ENCODE measurements at places on chromosomes 2 and 18. TPM values are rescaled to one million over a fixed set of nuclear protein-coding genes. Genes with fewer than 3 reads are reported as not detected.
A peak's percentile ranks its signal among the peaks of the same experiment; 100 is the strongest.

DNA sequence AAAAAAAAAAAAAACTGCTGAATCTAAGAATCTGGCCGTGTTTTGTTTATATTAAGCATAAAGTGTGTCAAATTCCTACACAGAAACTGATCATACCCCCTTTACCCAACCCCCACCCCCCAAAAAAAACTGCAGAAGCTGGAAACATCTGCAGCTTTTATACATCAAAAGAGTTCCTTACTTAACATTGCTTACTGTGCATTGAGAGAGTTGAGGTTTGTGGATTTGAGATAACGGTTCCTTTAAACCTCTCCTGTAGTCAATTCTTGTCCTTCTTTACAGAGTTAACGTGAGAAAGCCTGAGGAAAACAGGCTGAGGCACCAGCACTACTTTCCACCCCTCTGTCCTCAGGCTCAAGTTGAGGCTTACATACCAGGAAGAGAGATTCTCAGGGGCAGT is 34.5 kb downstream of the FRZB start:
- DNase-seq = no peak

DNA sequence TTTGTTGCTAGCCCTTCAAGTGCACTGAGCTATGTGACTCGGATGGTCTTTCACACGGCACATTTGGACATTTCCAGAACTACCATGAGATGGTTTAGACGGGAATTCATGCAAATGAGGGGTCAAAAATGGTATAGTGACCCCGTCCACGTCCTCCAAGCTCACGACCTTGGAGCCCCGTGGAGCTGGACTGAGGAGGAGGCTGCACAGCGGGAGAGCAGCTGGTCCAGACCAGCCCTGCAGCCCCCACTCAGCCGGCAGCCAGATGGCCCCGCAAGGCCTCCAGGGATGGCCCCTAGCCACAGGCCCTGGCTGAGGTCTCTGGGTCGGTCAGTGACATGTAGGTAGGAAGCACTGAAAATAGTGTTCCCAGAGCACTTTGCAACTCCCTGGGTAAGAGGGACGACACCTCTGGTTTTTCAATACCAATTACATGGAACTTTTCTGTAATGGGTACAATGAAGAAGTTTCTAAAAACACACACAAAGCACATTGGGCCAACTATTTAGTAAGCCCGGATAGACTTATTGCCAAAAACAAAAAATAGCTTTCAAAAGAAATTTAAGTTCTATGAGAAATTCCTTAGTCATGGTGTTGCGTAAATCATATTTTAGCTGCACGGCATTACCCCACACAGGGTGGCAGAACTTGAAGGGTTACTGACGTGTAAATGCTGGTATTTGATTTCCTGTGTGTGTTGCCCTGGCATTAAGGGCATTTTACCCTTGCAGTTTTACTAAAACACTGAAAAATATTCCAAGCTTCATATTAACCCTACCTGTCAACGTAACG is 88.8 kb downstream of the EPAS1 start:
- peak; percentile 26 for DNase-seq

GRCh38 chr18:72866442-72866900 is 1.3 kb downstream of the NETO1 start:
- DNase-seq = no peak

GRCh38 chr2:69244882-69245281 is 142.1 kb downstream of the GFPT1 start:
- DNase-seq = no peak

DNA sequence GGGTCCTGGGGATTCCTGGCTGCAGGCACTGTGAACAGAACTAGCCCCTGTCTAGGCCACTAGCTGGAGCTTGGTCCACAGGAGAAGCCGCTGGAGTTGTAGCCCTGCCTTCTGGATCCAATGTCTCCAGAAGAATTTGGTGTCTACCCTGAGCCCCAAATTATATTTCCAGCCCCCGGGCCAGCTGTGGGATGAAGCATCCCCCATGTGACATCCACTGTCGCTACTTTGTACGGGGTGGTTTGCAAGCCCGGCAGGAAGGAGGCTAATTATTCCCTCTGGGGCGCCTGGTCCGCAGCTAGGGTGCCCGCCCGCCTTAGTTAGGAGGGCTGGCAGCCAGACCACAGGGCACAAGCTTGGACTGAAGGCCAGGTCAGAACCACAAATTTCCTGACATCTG is 106.5 kb downstream of the SMAD7 start:
- DNase-seq = no peak

DNA sequence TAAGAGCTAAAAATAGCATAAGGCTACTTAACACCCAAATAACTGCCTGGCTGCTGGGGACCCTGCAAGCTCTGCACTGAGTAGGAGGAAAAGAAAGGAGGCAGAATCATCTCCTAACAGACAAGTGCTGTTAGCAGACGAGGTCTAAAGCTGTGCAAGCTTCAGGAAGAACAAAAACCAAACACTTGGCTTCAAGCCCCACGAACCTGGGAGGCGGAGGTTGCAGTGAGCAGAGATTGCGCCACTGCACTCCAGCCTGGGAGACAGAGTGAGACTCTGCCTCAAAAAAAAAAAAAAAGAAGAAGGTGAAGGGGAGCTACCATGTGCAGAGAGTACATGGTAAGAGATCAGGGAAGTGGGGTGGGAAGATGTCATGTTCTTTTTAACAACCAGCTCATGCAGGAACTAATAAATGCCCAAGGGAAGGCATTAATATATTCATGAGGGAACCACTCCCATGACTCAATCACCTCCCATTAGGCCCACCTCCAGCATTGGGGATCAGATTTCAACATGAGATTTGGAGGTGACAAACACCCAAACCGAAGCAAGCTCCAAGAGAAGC is 28.8 kb upstream of the INO80C start:
- no peak for DNase-seq

DNA sequence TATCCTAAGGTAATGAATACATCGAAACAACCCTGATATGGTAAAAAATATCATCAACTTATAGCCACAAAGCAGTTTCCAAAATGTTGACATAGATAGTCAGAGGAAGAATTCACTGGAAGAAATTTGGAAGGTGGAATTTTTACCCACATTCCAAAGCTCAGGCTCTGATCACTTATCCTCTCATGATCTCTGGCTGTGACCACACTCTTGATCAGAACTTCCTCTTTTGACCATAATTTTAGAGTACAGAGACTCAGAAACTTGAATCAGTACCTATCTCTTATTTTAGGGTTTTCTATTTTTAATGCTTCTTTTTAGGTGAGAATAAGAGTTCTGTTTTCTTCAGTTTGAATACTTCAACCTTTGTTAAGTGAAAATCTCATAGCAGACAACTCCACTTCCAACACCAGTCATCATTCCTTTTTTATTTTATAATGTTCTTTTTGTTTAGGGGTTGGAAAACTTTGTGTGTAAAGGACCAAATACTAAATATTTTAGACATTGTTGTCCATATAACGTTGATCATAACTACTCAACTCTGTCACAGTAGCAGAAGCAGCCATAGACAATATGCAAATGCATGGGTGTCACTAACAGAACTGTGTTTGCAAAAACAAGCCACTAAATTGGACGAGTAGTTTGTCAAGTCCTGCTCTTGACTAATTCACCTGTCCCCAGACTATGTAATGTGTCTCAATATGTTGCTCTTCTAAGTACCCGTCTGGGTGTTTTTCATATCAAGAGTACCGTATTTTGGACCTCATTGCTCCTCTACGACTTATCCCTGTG is 891.6 kb upstream of the CRIM1 start:
- no peak for DNase-seq

GRCh38 chr2:64054161-64054915 is 35.1 kb upstream of the VPS54 start:
- no peak for DNase-seq

- no peak for DNase-seq
These were observed 44.3 kb downstream of the MAP3K20 start for GRCh38 chr2:173119944-173120343.

DNA sequence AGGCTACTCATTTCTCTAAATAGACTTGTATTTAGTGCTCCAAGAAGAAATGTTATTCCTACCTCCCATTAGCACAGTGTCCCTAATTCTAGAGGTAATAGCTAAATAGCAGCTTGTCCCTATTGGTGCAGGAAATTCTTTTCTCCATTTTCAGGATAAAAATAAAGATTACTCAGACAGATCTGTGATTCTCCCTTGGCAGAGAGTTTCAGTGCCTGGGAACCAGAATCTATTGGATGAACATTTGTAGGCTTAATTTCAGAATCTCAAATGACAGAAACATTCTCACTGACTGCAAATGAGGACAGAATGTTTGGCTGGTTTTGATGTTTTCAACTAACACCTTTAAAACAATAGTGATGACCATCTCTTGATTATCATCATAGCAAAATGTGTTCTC is 33.3 kb upstream of the LGALSL start:
- no peak for DNase-seq

- no peak for DNase-seq
These were observed 107.2 kb downstream of the COL6A3 start for GRCh38 chr2:237306787-237307170.

- no peak for DNase-seq
These were observed 18.4 kb downstream of the STK25 start for GRCh38 chr2:241489733-241490680.

DNA sequence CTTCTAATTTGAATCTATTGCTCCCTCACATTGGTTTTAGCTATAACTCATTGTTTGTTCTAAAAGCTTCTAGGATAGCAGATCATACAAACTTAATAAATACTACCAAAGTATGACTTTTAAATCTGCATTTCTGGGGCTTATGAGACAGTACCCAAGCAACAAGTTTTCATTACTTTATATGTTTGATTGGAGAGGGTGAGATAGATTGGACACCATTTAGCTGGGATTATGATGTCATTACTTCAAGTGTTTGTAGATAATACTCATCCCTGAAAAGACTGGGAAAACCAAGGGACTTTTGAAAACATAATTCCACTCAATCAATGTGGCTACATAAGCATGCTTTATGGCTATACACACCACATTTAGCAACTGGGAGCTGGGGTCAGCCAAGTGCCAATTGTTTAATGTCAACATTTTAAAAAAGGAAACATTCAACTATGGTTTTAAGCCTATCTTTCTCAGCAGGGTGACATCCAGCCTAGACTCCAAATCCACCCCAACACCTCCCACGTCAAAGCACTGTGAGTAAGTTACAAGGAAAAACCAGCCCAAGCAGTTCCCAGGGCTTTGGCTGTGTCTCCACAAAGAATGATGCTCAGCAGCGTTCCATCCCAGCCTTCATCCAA is 119.9 kb downstream of the ETAA1 start:
- DNase-seq = no peak

- DNase-seq = peak; percentile 20
These were observed 9.1 kb downstream of the NGEF start for GRCh38 chr2:233003658-233004555.

DNA sequence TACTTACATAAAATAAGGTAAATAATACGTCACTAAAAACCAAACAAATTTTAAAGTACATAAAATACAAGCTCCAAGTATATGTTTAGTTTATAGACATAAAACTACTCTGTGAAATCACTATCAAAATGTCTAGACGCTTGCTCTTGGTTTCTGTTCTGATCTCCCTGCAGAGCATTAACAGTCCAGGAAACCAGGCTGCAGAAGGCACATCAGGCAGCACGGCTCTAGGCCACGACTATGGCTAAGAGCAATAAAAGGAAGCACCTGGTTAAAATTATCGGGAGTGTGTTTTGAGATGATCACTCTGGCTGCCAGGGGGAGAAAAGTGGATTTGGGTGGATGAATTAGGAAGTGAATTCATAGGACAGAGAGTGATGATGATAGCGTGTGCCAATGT is 196.0 kb upstream of the SPHKAP start:
- no peak for DNase-seq

- DNase-seq = no peak
These were observed 12.3 kb upstream of the KCNJ3 start for GRCh38 chr2:154686162-154686561.

DNA sequence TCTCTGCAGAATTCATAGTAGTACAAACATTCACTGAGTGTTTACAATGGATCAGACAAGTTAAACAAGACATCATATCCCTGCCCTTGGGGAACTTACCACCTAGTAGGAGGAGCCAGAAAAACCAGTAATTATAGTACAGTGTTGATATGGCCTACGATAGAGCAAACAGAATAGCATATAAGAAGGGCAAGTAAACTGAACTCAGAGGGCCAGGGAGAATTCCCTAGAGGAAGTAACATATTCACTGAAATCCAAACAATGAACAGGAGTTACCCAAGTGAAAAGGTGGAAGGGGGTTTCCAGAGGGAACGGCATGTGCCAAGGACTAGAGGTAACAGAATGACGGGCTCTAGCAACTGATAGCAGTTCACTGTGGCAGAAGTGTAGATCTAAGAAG is 34.1 kb downstream of the NHEJ1 start:
- DNase-seq = no peak

- DNase-seq = peak; percentile 56
These were observed 73.2 kb downstream of the MBP start for GRCh38 chr18:77059294-77059916.

DNA sequence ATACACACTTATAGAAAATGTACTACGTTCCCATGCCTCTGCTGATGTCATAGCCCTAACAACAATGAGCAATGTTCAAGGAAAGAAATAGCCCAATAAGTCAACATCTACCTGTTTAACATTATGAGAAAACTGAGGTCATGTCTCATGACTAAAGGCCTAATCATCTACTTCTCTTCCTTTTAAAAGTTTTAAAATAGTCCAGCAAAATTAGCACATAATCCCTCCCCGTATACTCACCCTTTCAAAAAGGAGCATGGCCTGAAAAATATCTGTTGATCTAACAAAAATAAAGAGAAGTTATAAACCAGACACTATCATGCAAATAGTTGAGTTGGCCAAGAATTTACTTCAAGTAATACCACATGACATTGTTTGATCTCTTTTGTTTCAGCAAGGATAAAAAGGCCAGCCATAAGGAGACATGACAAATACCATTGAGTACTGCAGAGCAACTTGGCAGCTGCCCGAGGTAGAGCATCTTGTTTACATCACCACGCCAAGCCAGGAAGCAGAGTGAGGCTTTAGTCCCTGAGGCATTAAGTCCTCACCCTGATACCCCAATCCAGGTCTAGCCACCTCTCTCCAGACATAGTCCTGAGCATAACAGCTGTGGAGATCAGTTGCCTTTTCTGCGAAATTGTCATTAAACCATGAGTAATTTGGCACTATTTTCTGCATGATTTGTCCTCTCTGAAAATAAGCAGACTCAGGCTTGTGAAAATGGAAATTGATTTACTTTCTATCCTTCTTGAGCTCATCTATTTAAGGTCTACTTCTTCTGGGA is 137.4 kb upstream of the ETAA1 start:
- no peak for DNase-seq

DNA sequence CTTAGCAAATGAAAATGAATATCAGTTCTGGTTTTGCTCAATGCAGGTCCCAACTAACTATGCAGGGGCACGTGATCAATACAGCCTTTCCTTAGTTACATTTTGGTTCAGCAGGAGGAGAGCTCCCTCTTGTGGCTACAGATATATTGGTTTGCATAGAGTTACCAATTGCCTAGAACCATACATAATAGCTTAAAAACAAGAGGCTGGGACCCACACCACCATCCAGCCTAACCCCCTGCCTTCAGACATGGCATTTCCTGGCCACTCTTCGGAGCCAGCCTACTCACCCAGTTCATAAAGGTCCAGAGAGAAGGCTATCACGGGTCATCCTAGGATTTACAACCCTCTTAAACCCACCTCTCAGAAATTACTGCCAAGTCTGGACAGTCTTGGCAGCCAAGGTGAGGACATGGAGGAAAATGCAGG is 10.5 kb downstream of the CCDC93 start:
- peak; percentile 60 for DNase-seq

FAM110C gene
- total RNA-seq = 3.6 TPM

SANBR gene
- total RNA-seq = 8.9 TPM

TYMS gene
- total RNA-seq = 135 TPM

PPP1CB gene
- 183 TPM for total RNA-seq

MERTK gene
- total RNA-seq = 4.8 TPM

AGXT gene
- not detected for total RNA-seq

MC5R gene
- not detected for total RNA-seq

AQP12A gene
- total RNA-seq = not detected

LONRF2 gene
- total RNA-seq = 2.7 TPM
